ENCODE measurements at places on chromosomes 13 and 19.

DNA sequence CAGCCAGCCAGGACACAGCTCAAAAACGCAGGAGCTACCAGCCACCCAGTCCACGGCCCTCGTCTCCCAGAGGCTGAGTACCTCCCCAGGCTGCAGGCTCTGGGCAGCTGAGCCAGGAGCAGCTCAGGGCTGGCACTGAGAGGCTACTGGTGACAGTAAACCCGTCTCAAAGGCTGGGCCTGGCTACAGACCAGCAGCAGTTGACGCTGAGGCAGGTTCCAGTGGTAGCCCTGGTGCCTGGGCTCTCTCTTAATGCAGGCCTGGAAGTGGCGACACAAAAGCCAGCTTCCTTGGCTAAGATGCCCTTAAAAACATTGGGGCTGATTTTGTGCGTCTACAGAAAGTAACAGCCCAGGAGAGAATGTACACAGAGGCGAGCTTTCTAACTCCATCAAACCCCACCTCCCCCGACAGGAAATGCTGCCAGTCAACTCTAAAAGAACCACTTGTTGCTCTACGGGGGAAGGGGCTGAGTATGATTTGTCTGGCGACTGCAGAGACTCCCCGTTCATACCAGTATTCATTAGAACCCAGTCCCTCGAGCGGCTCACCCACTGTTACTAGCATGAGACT lies 126.3 kb downstream of the STK24 start:
- no peak for DNase-seq

- peak; percentile 45 for DNase-seq
Measured at GRCh38 chr13:98598043-98598442, 21.1 kb upstream of the STK24 start.

- DNase-seq = no peak
Measured at GRCh38 chr13:91169321-91170050, 178.0 kb upstream of the MIR17HG start.

DNA sequence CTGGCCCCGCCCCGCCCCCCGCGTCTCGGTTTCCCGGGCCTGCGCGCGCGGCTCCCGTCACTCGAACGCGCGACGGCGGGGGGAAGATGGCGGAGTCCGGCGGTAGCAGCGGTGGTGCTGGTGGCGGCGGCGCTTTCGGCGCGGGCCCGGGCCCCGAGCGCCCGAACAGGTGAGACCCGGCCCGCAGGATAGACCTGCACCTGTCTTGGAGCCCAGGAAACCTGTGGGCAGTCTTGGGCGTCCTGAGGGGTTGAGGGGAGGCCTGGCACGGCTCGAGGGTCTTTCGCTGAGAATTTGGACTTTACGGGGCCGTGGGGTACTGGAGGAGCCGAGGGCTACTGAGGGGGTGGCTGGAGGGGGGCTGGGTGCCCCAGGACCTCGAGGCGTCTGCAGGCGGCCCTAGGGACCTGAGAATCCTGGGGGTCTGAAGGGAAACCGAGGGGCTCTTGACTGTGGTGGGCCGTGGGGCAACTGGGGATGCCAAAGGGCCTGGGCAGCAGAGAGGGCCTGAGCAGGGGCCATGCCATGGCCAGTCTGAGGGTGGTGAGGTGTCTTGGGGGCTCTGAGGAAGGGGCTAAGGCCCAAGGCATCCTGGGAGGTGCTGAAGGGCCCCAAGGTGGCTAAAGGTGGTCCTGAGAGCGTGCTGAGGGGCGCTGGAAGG lies at the start of gene KLHL26:
TSS of gene KLHL26 (plus strand) at position 60 of the 661 bp plus-strand sequence. CDS start at position 87, 27 bp downstream.
- DNase-seq = no peak

All from fibroblast of mammary gland (primary cell).